ENCODE measurements at places on chromosomes 3 and 15.

GRCh38 chr3:155204851-155205250, 88.6 kb downstream of the STRIT1 start:
- H3K27ac ChIP-seq = no peak overlapping the region
- H3K4me3 ChIP-seq = no peak overlapping the region
- no peaks in the 10 kb centered on the region for H3K27me3 ChIP-seq
- no peak for DNase-seq
- no peaks in the 10 kb centered on the region for H3K36me3 ChIP-seq

- H3K27ac ChIP-seq = no peak overlapping the region
- H3K36me3 ChIP-seq = no peaks in the 10 kb centered on the region
- H3K27me3 ChIP-seq = no peaks in the 10 kb centered on the region
- DNase-seq = no peak
- peaks cover 3% of the 10 kb centered on the region for H3K4me1 ChIP-seq
- no peak overlapping the region for H3K4me3 ChIP-seq
Measured at GRCh38 chr3:194893121-194893987, 207.7 kb downstream of the FAM43A start.

GRCh38 chr3:177633671-177634207, 436.5 kb upstream of the TBL1XR1 start:
- H3K27ac ChIP-seq = no peak overlapping the region
- H3K27me3 ChIP-seq = no peaks in the 10 kb centered on the region
- no peak for DNase-seq
- no peaks in the 10 kb centered on the region for H3K4me1 ChIP-seq

DNA sequence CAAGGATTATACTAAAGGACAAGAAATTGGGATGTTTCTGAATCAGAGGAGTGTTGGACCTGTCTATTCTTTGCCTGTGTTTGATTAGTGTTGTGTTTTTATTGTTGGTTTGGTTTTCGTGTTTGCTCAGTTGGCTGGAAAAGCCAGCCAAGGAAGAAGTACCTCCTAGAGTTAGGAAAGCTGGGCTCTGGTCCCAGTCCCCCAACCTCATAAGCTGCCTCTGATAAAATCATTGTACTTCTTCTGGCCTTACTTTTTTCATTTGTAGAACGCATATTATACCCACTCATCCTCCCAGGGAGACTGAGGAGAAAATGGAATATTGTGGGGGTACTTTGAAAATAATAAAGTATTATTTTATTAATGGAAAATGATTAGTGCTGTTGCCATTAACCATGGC, 177.4 kb upstream of the TRIM42 start:
- no peaks in the 10 kb centered on the region for H3K4me1 ChIP-seq
- DNase-seq = no peak
- no peak overlapping the region for H3K27ac ChIP-seq
- H3K4me3 ChIP-seq = no peak overlapping the region

DNA sequence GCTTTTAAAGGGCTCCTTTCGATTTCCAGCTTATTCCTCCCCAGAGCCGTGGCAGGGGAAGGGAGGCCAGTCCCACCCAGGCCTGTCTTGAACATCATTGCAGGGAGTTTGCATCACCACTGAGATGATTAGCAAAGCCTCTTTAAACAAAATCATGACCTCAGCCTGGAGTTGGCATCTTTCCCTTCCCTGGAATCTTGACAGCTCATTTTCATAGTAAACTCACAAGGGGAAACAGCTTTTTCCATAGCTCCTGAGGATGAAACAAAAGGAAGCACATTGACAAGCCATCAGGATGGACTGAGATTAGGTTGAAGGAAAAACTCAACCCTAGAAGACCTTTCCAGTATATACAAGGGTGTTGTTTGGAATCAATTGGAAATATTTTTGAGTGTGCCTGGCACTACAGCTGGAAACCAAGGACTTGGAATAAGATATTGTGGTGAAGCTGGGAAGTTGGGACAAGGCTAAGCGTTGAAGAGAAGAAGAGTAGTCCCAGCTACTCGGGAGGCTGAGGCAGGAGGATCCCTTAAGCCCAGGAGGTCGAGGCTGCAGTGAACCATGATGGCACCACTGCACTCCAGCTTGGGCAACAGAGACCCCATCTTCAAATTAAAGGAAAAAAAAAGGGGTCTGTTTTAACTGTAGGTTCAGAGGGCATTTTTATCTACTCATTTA, 3.1 kb upstream of the LARP6 start:
- no peak overlapping the region for H3K4me3 ChIP-seq
- no peaks in the 10 kb centered on the region for H3K36me3 ChIP-seq
- H3K27ac ChIP-seq = no peak overlapping the region
- peaks cover 17% of the 10 kb centered on the region for H3K27me3 ChIP-seq

DNA sequence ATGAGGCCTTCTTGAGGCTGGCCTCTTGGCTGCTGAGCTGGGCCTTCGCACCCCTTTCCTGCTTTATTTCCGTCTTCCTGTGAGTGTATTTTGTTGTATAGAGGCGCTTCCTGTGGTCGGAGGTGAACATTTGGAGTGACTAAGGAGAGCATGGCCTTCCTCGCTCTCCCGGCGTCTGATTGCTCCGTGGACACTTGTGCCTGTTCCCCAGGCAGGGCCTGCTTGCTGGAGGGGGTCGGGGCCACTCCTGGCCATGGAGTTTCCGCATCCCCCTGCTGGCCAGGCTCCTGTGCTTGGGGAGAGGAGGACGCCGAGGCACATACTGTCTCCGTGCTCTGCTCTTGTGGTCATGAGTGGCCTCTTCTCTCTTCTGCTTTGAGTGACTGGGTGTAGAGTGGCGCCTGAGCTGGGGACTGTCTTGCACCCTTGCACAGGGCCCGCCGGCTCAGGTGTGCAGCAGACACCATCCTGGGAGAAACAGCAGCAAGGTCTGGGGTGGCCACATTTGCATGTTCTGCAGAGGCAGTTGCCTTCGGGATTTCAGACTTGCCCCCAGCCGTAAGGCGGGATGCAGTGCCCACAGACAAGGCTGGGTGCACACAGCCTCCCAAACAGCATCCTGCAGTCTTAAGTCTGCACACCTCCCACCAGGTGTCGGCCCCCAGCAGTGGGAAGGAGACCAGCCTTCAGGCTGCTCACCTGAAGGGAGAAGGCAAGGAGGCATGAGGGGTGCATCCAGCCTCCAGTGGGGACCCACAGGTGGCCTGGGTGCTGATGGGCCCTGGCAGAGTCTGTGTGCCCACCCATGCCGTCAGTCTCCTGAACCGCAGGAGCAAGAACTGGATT, 16.4 kb downstream of the KLF13 start:
- no peaks in the 10 kb centered on the region for H3K27me3 ChIP-seq
- DNase-seq = no peak
- peaks cover 100% of the 10 kb centered on the region for H3K4me1 ChIP-seq
- H3K36me3 ChIP-seq = peaks cover 16% of the 10 kb centered on the region
- H3K4me3 ChIP-seq = no peak overlapping the region

- H3K27ac ChIP-seq = no peak overlapping the region
- peaks cover 12% of the 10 kb centered on the region for H3K27me3 ChIP-seq
- H3K4me3 ChIP-seq = no peak overlapping the region
- no peaks in the 10 kb centered on the region for H3K36me3 ChIP-seq
Measured at GRCh38 chr3:44887101-44887500, 12.7 kb downstream of the TGM4 start.

- H3K27ac ChIP-seq = no peak overlapping the region
- no peak for DNase-seq
- H3K27me3 ChIP-seq = no peaks in the 10 kb centered on the region
- H3K36me3 ChIP-seq = no peaks in the 10 kb centered on the region
Measured at GRCh38 chr3:193980326-193980725, 155.6 kb upstream of the HES1 start.

- no peak overlapping the region for H3K4me3 ChIP-seq
- no peaks in the 10 kb centered on the region for H3K27me3 ChIP-seq
- H3K36me3 ChIP-seq = peaks cover 3% of the 10 kb centered on the region
- H3K27ac ChIP-seq = no peak overlapping the region
- H3K4me1 ChIP-seq = no peaks in the 10 kb centered on the region
Measured at GRCh38 chr3:15023719-15024118, 41.4 kb downstream of the MRPS25 start.

GRCh38 chr15:69032703-69033373, 18.3 kb downstream of the NOX5 start:
- no peaks in the 10 kb centered on the region for H3K36me3 ChIP-seq
- no peak overlapping the region for H3K4me3 ChIP-seq
- H3K4me1 ChIP-seq = peaks cover 7% of the 10 kb centered on the region
- H3K27me3 ChIP-seq = peaks cover 13% of the 10 kb centered on the region
- no peak overlapping the region for H3K27ac ChIP-seq

DNA sequence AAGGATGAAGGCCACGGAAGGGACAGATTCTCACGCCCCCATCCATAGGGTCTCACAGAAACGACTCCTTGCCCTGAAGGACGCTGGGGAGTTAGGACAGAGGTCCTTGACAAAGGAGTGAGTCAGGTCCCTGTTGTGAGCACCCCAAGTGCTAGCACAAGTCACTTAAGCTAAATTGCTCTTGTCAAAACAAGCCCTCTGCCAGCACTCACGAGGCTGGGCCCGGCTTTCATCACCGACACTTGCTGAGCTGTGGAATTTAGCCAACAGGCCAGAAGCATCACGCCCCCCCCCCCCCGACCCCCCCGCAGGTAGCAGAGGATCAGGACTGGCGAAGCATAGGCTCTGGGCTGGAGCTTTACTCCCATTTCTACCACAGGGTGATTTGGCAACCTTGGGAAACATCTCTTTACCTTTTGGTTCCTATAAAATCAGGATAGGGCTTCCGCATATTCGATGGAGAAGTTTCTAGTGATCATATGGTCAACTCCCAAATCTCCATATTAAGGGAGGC, 75.4 kb downstream of the ADCY5 start:
- no peaks in the 10 kb centered on the region for H3K27me3 ChIP-seq
- DNase-seq = no peak
- H3K36me3 ChIP-seq = no peaks in the 10 kb centered on the region
- H3K4me3 ChIP-seq = no peak overlapping the region
- no peak overlapping the region for H3K27ac ChIP-seq

- H3K36me3 ChIP-seq = peaks cover 16% of the 10 kb centered on the region
- peaks cover 14% of the 10 kb centered on the region for H3K4me1 ChIP-seq
- no peak overlapping the region for H3K4me3 ChIP-seq
- DNase-seq = no peak
Measured at GRCh38 chr15:65518633-65519285, 1.3 kb upstream of the DPP8 start.

- H3K4me1 ChIP-seq = no peaks in the 10 kb centered on the region
- H3K27me3 ChIP-seq = no peaks in the 10 kb centered on the region
- no peak overlapping the region for H3K27ac ChIP-seq
- no peak for DNase-seq
- peaks cover 59% of the 10 kb centered on the region for H3K36me3 ChIP-seq
- no peak overlapping the region for H3K4me3 ChIP-seq
Measured at GRCh38 chr15:49024840-49025239, 21.4 kb downstream of the SECISBP2L start.

DNA sequence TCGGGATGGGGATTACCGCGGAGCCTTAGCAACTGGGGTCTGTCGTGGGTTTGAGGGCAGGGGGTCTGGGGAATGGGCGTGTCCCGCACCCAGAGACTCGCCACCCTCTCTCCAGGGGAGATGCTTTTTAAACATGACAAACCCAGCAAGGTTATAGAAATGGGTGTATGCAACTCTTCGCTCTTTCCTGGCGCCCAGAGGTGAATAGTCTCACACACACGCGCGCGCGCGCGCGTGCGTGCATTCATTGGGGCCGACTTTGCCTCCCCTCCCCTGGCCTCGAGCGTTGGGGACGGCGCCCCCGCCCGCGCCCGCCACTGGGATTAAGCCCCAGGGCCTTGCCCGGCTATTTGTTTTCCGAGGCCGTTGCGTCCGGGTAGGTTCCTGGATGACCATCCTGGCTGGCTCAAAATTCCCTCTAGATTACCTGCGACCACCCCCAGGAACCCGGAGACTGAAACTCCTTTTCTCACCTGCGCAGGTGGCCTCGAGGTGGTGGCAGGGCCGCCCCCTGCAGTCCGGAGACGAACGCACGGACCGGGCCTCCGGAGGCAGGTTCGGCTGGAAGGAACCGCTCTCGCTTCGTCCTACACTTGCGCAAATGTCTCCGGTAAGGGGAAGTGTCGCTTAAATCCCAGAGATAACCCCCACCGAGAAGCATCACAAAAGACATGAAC, 777 bp downstream of the GPR160 start:
- peak; percentile 77 for DNase-seq
- H3K4me1 ChIP-seq = peaks cover 6% of the 10 kb centered on the region
- H3K36me3 ChIP-seq = peaks cover 9% of the 10 kb centered on the region
- H3K27me3 ChIP-seq = no peaks in the 10 kb centered on the region
- H3K4me3 ChIP-seq = peak overlapping the region; percentile 91

GRCh38 chr3:156643729-156644389, 30.5 kb upstream of the TIPARP start:
- no peaks in the 10 kb centered on the region for H3K27me3 ChIP-seq
- no peaks in the 10 kb centered on the region for H3K36me3 ChIP-seq
- DNase-seq = peak; percentile 68
- H3K27ac ChIP-seq = no peak overlapping the region

DNA sequence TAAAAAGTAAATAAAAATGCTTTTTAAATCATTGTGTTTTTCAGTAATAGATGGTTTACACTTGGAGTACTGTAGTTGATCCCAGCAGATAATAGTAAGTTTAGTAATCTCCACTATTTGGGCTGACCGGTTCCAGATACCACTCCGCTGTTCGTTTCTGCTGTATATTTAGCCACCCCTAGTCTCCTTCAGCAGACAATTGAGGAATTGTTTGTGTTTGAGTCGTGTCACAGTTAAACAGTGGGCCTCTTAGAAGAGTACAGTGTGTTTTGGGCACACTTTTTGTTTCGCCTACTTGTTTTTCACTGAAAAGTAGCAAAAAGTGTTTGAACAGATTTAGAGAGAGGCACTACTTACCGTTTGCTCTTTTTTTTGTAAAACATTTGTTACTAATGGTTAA, 33.2 kb downstream of the PAK2 start:
- H3K27me3 ChIP-seq = no peaks in the 10 kb centered on the region
- H3K4me1 ChIP-seq = peaks cover 28% of the 10 kb centered on the region
- H3K4me3 ChIP-seq = no peak overlapping the region
- H3K36me3 ChIP-seq = no peaks in the 10 kb centered on the region

DNA sequence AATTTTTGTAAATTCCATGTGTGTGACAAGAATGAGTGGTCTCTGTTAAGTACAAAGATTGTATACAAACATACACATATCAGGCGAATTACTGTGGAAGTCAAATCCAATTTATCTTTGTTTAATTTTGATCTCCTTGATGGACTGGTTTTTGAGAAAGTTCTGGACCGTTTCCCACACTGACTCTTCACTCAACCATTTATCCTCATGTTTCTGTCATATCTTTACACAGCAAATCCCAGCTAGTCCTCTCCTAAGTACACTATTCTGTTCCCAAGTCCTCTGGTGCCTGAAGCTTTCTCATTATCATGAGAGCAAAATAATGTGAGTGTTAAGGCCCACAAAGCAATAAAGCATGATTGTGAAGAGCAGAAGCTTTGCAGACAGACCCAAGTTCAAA, 189.9 kb downstream of the WNT5A start:
- H3K4me1 ChIP-seq = no peaks in the 10 kb centered on the region
- no peak overlapping the region for H3K27ac ChIP-seq
- DNase-seq = no peak
- no peak overlapping the region for H3K4me3 ChIP-seq
- no peaks in the 10 kb centered on the region for H3K36me3 ChIP-seq

DNA sequence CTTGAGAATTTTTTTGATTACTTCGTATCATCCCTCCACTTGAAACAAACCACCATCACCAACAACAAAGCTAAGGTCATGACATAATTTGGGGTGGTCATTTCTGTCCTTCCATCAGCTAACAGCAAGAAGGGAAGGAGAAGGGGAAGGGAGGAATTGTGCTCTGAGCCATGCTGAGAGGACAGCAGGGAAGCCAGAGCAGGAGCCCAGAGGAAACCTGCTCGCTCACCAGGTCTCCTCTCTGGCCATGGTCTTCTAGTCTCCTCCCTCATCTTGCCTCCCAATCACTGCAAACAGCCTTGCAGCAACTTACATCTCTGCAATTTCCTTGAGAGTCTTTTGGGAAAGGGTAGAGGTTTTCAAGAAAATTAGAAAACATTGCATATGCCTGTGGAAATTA, 196.7 kb downstream of the SSR3 start:
- no peaks in the 10 kb centered on the region for H3K4me1 ChIP-seq
- no peaks in the 10 kb centered on the region for H3K27me3 ChIP-seq
- no peak for DNase-seq
- H3K36me3 ChIP-seq = no peaks in the 10 kb centered on the region
